Right renal pelvis (tissue), 4 donors: ENCODE measurements at places on chromosomes 7 and 10. TPM values are rescaled to one million over a fixed set of nuclear protein-coding genes. Genes with fewer than 3 reads are reported as not detected.
A peak's percentile ranks its signal among the peaks of the same experiment; 100 is the strongest.

The COL28A1 gene
- polyA plus RNA-seq, result 13.1 TPM

The DNAJC30 gene
- polyA plus RNA-seq, result 11.5 TPM

The FAM53B gene
- 28.3 TPM for polyA plus RNA-seq

The KCND2 gene
- 1.0 TPM for polyA plus RNA-seq

The CALCR gene
- 1.5 TPM for polyA plus RNA-seq

The PAX4 gene
- polyA plus RNA-seq, result not detected

The ABCB1 gene
- polyA plus RNA-seq, result 19.4 TPM

The LBX1 gene
- polyA plus RNA-seq, result not detected

The ZNF783 gene
- polyA plus RNA-seq, result 13.7 TPM

The VSTM2A gene
- 3.1 TPM for polyA plus RNA-seq

The CNNM1 gene
- 1.7 TPM for polyA plus RNA-seq

The INSYN2A gene
- 3.3 TPM for polyA plus RNA-seq

The CLDN12 gene
- polyA plus RNA-seq, result 54.2 TPM

- DNase-seq, result no peak
These were observed 471.2 kb downstream of the GLRX3 start for GRCh38 chr10:130607366-130607765.

- DNase-seq, result no peak
These were observed 9.6 kb downstream of the EMX2 start for GRCh38 chr10:117552156-117552631.

DNA sequence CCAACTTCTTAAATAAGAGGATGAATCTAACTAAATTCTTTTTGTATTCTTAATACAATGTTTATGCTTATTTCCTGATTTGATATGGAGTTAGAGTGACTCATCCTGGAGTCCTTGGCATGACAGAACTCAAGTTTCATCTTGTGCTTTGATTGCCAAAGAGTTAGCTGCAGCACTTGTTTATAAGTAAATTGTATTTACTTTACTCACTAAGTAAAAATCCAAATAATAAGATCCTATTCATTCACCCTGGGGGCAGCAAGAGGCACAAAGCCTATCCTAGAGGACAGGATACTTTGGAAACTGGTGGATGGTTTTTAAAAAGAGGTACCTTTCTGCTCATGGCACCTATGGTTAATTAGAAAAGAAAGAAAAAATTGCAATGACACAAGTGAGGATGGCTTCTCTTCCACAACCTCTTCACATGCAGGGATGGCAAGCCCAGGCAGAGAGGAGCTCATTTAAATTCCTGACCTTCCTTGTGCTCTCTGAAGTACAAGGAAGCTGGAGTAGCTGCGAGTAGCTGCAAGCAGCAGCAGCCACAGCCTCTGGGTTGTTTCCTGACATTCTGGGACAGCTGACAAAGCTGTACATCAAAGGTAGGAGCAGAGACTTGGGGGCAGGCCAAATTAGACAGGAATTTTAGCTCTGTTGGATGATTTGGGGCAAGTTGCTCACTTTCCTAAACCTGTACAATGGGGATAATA lies 28.5 kb upstream of the CROT start:
- no peak for DNase-seq

- DNase-seq, result no peak
These were observed 74.0 kb downstream of the GPR141 start for GRCh38 chr7:37757563-37757962.

- no peak for DNase-seq
These were observed 27.0 kb downstream of the BLNK start for GRCh38 chr10:96244354-96244753.

DNA sequence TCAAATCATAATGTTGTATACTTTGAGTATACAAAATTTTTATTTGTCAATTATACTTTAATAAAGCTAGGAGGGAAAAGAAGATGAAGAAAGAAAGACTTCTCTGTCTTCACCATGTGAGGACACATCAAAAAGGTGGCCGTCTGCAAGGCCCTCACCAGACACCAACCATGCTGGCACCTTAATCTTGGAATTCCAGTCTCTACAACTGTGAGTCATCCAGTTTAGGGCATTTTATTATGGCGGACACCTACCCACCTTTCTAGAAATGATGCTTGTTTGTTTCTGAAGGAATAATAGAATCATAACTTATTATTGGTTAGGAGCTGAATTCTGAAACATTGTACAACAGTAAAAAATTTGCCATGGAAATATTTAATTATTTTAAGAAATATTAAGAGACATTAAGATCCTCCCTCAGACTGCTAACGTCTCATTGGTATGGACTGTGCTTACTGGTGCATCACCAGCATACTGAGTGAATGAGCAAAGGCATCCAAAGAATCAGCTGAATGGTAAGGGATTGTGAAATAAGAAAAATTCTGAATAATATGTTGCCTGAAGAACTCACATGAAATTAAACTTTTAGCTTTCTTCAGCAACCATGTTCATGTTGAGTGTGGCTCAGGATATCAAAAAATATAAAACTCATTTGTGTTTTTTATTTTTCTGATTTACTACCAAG lies 536.6 kb downstream of the HTR7 start:
- DNase-seq, result no peak

DNA sequence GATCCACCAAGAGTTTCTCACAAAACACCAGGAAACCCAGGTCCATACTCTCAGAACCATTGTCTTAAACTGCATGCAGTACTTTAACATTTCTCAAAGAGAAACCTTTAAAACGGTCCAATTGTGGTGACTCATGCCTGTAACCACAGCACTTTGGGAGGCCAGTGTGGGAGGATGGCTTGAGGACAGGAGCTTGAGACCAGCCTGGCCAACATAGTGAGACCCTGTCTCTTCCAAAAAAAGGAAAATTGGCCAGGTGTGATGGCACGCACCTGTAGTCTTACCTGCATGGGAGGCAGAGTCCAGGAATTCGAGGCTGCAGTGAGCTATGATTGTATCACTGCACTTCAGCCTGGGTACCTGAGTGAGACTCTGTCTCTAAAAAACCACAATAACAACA lies 97.5 kb upstream of the OIT3 start:
- no peak for DNase-seq

GRCh38 chr10:94286901-94287300 lies 75.8 kb downstream of the NOC3L start:
- no peak for DNase-seq

GRCh38 chr10:50470345-50470744 lies 153.4 kb downstream of the SGMS1 start:
- DNase-seq, result no peak

GRCh38 chr7:43490016-43490415 lies 92.9 kb upstream of the STK17A start:
- DNase-seq, result no peak

GRCh38 chr7:51080622-51081269 lies 235.9 kb downstream of the COBL start:
- DNase-seq, result no peak

GRCh38 chr7:28407651-28408050 lies 4.7 kb upstream of the CREB5 start:
- no peak for DNase-seq

GRCh38 chr10:87668324-87669074 lies 8.8 kb downstream of the PAPSS2 start:
- DNase-seq, result no peak

DNA sequence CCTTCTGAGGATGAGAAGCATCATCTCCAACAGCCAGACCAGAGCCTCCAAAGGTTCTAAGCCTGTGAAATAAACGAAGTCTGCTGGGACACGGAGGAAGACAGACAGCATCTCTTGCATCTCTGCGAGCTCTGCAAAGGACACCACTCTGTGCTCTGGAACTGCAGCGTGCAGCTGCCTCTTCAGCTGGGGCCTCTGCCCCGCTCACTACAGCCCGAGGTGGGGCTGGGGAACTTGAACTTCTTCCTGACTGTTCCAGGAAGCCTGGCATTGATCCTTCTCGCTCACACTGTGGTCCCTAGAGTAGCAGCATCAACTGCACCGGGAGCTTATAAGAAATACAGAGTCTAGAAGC lies 163.3 kb downstream of the USP6NL start:
- DNase-seq, result no peak

- no peak for DNase-seq
These were observed 642 bp upstream of the COL13A1 start for GRCh38 chr10:69801094-69801433.

DNA sequence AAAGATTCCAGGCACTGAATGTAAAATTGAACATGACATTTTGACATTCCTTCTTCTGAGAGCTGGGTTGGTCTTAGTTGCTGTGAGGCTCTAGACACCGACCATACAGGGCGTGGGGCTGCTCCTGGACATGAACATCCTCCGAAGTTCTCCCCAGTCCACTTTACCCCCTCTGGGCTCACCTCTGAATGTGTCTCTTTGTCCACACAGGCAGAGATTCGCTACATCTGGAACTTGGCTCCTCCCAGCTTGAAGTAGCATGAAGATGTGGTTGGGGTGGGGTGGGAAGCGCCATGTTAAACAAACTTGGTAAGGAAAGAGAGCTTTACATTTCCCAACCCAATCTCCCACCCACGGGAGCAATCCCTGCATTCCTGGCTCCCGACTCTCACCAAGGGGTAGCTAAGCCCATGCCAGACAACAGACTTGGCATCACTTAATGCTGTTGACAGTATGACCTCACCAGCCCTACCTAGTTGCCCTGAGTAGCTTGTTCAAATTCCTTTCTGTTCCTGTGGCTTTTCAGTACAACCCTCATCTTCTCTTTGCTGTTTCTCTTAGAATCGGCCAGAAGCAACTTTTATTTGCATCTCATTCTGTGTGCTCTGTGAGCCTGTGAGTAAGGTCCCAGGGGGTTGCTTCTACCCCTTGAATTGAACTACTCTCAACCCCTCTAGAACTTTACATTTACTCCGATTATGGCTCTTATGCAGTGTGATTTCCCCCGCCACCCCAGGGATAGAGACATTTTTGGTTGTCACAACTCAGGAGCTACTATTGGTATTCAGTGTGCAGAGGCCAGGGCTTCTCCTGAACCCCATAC lies 211.4 kb downstream of the SEC23IP start:
- DNase-seq, result no peak

GRCh38 chr7:36613031-36613614 lies 111.2 kb downstream of the AOAH start:
- DNase-seq, result no peak

DNA sequence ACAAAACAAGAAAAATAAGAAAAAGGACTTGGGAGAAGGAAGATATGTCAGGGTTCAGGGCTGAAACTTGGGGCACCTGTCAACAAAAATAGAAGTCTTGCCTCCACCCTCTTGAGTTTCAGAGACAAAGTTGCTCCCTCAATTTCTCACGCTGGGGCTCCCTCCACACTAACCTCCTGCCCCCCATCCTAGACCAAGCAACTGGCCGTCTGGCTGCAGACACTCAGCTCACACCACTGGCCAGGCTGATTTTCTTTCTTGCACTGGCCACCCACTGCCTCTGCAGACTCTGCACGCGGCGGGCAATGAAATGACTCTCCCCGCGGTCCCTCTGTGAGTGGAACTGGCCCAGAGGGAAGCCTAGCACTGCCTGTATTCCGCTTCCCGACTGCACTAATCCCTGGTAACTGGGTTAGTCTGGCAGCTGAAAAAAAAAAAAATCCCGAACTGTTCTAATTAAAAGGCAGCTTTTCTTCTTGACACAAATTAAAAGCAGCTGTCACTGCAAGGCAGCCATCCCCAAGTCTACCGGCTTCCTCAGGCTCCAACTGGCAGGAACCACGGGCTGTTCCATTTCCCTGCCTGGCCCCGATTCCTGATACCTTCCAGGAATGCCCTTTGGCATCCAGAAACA lies 83.5 kb downstream of the SPDYE5 start:
- no peak for DNase-seq

DNA sequence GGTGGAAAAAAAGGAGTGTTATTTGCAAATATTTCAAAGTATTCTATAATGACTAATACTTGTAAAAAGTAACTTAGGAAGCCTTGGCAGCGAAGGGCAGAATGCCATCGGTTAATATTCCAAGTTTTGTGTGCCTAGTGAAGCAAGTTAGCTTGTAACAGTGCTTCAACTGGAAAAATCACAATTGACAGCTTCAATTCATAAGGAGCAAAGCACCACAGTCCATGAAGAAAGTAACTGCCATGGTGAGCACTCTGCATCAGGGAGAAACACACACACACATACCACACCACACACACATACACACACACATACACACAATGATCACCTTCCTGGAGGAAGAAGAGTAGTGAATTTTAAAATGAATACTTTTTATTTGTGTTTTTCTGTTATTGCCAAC lies 298.3 kb downstream of the CNTNAP2 start:
- no peak for DNase-seq

GRCh38 chr10:102657984-102658724 lies 13.9 kb downstream of the TRIM8 start:
- DNase-seq, result no peak

DNA sequence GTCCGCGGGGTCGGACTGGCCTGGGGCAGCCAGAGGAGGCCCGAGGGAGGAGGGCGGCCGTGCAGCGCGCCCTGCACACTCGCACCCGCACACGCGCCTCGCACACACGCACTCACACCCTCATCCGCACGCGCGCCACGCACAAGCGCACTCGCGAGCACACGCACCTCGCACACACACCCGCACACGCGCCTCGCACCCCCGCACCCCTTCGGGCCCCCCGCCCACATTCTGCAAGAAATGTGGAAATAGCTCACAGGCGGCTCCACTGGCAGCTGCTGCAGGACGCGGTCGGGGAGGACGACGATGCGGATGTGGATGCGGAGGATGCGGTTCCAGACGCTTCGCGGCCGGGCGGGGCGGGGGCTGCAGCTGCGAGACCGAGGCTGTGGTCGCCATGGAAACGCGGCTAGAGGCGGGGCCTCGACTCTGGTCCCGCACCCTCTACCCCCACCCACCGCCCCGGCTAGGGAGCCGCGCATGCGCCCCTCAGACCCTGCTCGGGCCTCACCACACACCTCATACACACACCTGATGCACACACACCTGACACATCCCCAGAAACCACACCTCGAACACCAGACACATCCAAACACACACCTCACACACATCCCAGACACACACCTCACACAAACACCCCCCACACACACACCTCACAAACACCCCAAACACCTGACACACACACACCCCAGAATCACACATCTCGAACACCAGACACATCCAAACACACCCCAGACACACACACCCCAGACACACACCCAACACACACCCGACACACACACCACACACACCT lies at the start of gene CALY:
CALY (minus strand) TSS at position 320 of the 793 bp plus-strand sequence. CDS start 7,907 bp downstream, outside the sequence.
- no peak for DNase-seq

DNA sequence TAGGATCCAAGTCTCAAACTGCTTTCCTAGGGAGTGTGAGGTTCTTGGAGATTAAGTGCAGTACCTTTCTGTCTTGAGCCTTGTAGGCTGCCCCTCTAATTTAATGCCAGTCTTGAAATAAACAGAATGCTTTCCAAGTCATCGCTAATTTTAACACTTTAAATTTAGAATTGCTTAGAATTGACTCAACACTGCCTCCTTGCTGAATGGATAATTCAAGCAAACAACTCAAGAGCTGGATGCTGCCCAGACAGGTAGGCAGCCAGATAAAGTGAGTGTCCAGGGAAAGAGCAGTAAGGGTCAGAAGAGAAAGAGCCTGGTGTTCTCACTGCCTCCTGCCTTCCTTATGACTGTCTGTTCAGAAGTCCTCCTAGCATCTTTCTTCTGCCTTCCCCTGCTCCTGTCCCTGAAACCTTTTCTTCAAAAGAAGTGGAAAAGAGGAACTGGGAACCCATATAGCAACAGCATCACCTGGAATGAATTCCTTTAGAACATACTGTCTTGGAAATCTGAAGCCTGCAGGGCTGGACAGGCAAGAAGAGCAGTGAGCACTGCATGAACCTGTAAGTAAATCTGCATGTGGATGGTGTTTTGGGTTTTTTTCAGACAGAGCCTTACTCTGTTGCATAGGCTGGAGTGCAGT lies 3.1 kb upstream of the GOT1 start:
- no peak for DNase-seq

- DNase-seq, result peak; percentile 54
These were observed 6.1 kb upstream of the MYOZ1 start for GRCh38 chr10:73647211-73647874.

GRCh38 chr7:120190109-120190508 lies 82.9 kb upstream of the KCND2 start:
- DNase-seq, result no peak

GRCh38 chr7:26061678-26062603 lies 90.1 kb upstream of the NFE2L3 start:
- peak; percentile 54 for DNase-seq
